A673 (cell line): ENCODE measurements at places on chromosomes 5 and 9. TPM values are rescaled to one million over a fixed set of nuclear protein-coding genes. Genes with fewer than 3 reads are reported as not detected.

- DNase-seq, result no peak
Measured at GRCh38 chr5:175830586-175831300, 40.6 kb upstream of the CPLX2 start.

DNA sequence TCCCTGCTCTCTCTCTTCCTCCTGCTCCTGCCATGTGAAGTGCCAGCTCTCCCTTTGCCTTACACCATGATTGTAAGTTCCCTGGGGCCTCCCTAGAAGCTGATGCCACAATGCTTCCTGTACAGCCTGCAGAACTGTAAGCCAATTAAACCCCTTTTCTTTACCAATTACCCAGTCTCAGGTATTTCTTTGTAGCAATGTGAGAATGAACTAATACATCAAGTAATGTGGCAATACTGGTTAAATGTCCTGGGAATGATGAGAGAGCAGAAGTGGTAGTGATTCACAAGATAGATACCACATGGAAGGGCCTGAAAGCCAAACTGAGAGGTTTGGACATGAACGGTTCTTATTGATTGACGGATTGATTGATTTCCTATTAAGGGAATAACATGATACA, 62.6 kb upstream of the IL12B start:
- no peak for DNase-seq

- no peak for DNase-seq
Measured at GRCh38 chr9:95286151-95286550, 31.4 kb downstream of the FANCC start.

DNA sequence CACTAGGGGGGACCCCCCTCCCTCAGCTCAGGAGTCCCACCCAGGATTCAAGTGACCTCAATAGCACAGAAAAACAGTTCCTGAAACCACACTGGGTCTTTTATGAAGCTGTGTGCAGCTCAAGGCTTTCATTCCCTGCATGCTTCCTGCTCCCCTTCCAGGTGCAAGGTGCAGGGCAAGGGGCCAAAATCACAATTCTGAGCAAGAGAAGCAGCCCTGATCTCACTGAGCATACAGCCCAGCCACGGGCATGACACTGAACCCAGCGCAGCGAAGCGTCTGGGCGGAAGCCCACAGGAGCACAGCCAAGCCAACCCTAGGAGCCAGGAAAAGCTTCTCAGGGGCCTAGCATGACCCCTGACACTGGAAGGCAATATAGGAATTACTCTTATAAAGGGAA, 62.9 kb downstream of the IRX2 start:
- no peak for DNase-seq

- no peak for DNase-seq
Measured at GRCh38 chr5:78655746-78656290, 7.2 kb upstream of the LHFPL2 start.

DNA sequence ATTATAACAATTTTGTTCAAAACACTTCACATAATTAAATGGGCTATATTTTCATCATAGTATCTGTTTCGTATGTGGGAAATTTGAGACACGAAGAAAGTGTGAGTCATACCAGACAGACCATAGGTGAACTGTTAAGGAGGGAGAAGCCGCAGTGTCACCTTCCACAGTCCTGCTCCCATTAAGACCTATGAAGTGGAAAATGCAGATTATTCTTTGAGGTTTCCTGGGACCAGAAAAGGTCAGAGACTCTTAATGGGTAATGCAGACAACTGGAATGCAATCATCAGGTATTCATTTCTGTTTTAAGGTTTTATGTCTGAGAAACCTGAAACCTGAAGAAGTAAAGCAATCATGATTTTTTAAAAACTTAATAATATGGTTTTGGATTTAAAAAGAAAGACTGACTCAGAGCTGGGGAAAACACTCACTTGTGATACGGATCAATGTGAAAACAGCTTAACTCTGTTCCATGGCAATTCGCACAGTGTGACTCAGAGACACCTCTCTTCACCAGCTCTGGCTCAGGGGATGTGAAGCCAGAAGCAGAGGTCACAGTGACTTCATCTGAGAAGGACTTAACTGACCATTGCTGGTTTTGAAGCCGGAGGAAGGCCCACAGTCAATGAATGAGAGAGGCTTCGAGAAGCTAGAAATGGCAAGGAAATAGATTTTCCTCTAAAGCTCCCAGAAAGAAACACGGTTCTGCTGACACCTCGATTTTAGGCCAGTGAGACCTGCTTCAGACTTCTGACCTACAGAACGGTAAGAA, 17.2 kb upstream of the GCNT1 start:
- no peak for DNase-seq

The RETREG1 gene
- 5.1 and 5.7 TPM in 2 replicates for total RNA-seq

The PCDHGB2 gene
- 6.2 and 6.5 TPM in 2 replicates for total RNA-seq

The PCDHB3 gene
- total RNA-seq, result 2.6 and 4.9 TPM in 2 replicates
